RWPE1 (cell line): ENCODE measurements at places on chromosomes 2 and 18.

DNA sequence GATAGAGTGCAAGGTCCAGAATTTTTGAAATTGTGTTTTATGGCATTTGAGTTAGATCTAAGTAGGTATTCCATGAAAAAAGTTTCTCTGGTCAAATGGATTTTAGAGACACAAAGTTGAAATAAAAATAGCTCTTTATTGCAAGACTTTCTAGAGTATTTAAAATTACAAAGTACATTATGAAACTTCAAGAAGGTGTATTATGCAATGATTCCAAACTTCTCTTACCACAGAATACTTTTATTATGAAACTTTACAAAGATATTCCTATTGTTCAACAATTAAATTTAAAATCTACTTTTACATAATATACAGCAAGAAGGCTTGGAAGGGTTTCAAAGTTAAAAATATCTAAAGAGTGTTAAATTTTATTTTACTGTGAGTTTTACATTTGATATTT lies 65.9 kb downstream of the CALCRL start:
- DNase-seq, result no peak

DNA sequence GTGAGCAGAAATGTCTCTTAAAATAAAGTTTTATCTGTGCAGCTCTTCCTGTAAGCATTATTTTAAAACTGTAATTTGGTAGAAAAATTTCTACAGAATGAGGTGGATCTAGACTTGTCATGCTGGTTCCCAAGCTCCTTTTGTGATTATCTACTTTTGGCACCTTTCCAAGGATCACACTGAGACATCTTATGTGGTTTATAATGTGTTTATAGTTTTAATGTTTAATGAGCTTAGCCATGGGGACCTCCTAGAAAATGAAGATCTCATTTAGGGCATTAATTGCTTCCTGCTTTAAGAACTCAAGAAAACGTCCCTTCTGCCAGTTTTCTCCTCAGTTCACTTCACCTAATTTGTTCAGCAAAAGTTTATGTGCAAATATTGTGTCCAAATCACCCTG lies 468.4 kb downstream of the SUCLG1 start:
- no peak for DNase-seq

DNA sequence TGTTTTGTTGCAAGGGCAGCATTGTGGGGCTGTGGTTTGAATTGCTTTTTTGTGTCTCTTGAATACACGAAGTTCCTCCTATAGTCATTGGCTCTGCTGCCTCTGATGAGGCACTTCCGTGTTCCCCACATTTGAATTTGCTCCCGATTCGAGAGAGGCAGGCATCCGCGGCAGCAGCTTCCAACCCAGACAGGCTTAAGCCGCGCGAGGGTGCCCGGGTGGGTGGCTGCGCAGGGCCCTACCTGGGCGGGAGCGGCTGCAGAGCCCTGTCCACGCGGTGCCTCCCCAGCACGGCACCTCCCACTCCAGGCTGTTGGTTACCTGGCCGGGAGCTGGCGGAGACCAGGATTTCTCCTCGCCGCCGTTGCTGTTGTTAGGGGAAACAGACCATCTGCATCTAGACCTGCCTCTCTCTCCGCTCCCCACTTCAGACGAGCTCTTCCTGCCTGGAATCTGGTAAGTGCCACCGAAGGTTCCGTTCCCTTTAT lies 151.3 kb downstream of the NEDD4L start:
- peak; percentile 38 for DNase-seq

DNA sequence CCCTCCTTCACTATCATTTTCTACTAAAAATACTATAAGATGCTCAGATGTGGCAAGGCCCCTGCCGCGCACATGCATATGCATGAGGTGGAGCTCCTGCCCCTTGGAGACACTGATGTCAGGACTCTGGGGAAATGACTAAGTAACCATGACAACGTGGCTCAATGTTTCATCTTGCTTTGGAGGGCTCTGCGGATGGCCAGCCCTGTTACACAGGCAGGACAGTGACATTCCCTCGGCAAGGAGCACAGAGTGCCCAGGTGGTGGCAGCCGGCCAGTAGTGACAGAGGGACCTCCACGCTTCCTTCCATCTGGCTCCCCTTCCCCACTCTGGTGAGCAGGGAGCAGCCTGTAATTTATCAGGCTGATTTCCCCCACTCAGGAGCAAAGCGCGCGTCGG lies 364.1 kb downstream of the SS18 start:
- no peak for DNase-seq

GRCh38 chr2:32711219-32711618 lies 83.4 kb downstream of the TTC27 start:
- peak; percentile 41 for DNase-seq

DNA sequence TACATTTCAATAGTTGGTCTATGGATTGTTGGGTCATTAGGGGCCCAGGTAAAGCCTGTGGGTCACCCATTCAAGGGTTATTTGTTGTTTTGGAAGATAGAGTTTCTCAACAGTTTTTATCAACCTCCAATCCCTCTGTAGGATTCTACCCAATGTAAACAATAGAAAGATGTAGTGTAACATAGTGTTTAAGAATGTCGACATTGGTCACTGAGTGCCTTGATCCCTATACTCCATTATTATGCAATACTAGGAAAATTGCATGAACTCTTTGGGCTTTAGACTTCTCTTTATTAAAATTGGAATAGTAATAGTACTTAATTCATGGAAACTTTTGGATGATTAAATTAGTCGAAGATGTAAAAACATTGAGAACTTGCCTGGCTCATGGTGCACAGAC lies 292.1 kb downstream of the GPD2 start:
- no peak for DNase-seq

DNA sequence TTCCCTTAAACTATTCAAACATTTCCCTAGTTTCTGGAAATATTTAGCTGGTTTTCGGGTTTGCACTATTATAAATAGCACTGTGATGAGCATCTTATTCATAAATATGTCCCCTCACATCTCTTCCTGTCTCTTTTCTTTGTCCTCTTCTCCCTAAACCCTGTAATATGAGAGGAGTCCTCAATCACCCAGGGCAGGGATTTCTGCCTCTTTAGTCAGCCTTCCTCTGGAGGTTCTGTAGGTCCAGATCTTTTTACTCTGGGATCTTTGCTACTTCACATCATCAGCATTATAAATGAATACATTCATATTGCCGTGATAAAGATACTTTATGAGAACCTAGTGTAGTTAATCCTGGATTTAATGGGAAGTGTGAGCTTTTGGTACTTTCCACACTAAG lies 87.9 kb upstream of the TTN start:
- no peak for DNase-seq
